Amygdala (tissue), 56 donors: ENCODE measurements at places on chromosomes 5 and 9.

DNA sequence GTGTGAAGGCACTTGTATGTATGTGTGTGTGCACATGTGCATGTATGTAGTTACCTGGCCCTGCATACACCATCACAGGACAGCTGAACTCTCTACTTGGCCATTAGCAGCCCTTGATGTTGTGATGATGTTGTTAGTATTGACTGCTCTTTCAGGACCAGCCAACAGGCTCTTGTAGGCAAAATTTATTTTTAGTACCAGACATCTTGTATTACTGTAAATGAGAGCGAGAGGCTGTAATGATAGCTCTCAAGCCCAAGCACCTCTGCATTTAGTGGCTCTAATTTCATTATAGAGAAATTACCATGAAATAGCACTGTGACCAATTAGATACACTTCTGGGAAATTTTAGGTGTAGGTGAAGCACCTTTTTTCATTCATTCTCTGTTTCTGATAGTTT lies 158.0 kb downstream of the SMARCA2 start:
- no peak for DNase-seq

- peak; percentile 72 for DNase-seq
Observed at GRCh38 chr9:128393970-128394369, 22.8 kb downstream of the URM1 start.

GRCh38 chr9:81182431-81182830 lies 506.9 kb downstream of the TLE1 start:
- no peak for DNase-seq

GRCh38 chr9:124871156-124871561 lies 9.2 kb downstream of the ARPC5L start:
- DNase-seq: no peak

DNA sequence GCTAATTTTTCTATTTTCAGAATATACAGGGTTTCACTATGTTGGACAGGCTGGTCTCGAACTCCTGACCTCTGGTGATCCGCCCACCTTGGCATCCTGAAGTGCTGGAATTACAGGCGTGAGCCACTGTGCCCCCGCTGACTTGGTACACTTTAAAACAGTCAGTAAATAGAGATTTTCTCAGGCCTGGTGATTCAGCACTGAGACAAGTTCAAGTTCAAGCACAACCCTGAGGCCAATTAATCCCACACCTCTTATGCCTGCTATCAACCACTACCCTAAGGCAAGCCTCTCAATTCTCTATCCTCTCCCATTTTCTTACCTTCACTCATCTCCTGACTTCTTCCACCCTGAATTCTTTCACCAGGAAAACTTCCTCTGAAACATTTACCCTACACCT lies 18.9 kb downstream of the MUSK start:
- DNase-seq: no peak

- no peak for DNase-seq
Observed at GRCh38 chr9:91211919-91212318, 149.8 kb downstream of the AUH start.

GRCh38 chr5:131767891-131768290 lies 28.9 kb downstream of the FNIP1 start:
- DNase-seq: no peak
